H7 (cell line): ENCODE measurements at places on chromosomes 1 and 21.

DNA sequence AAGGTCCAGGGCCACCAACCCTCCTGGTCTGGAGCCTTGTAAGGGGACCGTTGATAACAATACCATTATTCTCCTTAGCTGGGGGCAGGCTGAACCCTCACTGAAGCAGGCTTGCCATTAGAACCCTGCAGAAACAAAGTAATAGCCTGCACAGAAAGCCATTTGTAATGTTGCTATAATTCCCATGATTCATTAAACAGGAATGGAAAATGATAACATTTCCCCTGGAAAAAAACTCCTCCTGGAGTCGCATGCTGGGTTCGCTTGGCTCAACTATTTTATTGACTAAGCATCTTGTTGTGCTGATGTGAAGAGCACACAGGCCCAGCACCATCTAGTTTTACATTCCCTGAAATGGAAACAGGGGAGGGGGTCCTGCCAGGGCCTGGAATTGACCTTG, 155.6 kb upstream of the CSF3R start:
- no peak for DNase-seq

DNA sequence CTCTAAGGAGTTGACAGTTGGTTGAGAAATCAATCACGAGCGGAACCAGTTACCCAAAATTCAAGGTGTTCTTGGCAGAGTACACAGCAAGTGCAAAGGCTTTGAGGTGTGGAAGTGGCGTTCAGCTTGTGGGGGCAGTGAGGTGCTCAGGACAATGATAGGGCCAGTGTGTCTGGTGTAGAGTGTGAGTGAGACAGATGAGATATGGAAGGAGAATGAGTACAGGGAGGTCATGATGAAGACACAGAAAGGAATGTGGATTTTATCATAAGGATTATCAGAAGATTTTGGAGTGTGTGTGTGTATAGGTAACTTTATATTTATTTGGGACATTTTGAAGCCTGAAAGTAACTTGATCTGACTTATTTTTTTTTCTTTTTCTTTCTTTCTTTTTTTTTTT, 40.9 kb downstream of the IFI44 start:
- no peak for DNase-seq

- no peak for DNase-seq
Observed at GRCh38 chr1:162107911-162108310, 38.4 kb downstream of the NOS1AP start.

DNA sequence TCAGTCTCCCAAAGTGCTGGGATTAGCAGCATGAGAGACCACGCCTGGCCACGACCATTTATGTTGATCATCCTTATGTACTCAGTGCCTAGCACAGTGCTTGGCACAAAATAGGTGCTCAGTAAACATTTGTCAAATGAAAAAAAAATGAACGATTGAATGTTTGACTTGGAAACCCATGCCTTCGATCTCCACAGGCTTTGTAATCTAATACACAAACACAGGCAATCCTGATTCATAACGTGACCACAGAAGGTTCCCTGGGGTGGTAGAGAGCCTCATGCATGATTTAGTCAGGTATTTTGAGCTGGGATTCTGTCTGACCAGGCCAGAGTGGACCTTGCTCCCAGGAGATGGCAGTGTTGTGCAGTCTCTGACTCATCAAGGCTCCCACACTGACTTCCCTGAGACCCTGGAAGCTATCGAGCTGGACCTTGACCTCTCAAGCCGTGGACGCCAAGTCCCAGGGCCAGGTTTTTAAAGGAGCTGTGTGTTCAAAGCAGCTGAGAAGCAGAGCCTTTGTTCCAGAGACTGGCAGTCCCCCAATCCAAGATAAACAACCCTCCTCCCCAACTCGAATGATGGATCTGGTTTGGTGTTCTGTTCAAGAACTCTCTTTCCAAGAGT, 81.1 kb downstream of the PGM1 start:
- peak; percentile 85 for DNase-seq

- no peak for DNase-seq
Observed at GRCh38 chr1:47767741-47768100, 229.5 kb downstream of the TRABD2B start.

DNA sequence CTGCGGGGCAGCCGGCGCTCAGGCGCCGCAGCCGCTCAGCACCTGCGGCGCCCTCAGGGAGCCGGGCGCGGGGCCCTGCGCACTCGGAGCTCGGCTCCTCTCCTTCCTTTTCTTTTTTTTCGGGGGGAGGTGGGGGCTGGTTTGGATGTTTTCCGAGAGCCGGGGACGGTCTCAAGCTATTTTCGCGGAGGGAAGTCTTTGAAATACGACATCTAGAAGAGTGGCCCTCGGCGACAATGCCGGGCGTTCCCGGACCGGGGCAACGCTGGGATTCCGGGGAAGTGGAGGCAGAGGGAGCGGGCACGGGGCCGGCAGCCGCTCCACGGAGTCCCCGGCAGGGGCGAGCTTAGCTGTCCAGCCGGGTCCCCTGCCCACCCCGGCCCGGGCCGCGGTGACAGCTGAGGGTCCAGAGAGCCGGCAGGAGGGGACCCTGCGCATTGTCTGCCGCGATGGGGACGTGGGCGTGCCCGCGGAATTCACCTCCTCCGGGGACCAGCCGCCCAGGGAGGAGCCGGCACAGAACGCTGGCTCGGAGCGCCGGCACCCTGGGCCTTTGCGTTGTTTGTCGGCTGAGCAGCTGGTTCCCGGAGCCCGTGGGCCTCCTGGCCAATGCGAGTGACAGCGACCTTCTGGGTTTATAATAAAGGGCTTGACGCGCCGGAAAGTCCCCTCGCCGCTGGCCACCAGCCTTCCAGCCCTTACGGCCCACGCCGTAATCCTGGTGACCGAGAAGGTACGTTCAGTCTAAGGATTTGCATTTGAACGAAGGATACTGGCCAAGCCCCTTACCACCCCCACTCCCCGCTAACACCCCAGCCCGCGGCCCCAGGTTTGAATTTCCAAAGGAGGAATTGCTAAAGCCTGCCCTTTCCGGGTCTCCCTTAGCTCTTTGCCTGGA, 582 bp downstream of the SLC37A1 start:
- DNase-seq = peak; percentile 85

DNA sequence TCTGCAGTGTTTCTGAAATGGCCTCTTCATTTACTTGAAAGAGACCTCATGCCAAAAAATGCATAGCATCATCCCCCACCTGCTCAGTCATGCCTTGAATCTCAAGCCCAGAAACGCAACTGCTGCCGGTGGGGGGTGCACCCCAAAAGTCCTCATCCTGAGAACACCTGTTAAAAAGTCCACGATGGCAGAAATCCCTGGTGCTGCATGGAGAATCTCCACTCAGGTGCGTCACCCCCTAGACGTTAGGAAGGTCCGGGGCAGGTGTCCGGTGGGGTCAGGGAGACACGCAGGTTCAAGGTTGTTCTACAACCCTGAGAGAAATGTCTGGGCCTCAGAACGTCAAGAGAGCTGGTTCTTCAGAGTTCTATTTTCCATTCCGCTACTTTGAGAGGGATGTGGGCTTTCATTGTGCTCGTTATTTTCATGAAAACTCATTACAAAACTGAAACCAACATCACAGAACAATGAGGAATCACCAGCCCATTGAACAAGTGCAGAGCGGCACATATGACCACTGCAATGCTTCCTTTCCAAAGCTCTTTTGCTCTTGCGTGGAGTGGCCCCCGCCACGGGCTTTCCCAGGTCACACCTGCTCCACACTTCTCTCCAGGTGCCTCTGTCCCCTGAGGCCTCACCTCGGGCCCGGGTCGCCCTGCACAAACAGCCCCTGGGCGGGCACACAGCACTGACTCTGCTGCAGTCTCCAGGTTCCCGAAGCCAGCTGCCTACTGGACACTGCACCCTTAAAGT, 201.9 kb downstream of the TOMM20 start:
- no peak for DNase-seq

- no peak for DNase-seq
Observed at GRCh38 chr1:78370779-78371482, 119.8 kb upstream of the PTGFR start.

- DNase-seq = no peak
Observed at GRCh38 chr1:54094001-54094729, 40.8 kb downstream of the TCEANC2 start.
